ENCODE measurements at places on chromosomes 7 and 10.

DNA sequence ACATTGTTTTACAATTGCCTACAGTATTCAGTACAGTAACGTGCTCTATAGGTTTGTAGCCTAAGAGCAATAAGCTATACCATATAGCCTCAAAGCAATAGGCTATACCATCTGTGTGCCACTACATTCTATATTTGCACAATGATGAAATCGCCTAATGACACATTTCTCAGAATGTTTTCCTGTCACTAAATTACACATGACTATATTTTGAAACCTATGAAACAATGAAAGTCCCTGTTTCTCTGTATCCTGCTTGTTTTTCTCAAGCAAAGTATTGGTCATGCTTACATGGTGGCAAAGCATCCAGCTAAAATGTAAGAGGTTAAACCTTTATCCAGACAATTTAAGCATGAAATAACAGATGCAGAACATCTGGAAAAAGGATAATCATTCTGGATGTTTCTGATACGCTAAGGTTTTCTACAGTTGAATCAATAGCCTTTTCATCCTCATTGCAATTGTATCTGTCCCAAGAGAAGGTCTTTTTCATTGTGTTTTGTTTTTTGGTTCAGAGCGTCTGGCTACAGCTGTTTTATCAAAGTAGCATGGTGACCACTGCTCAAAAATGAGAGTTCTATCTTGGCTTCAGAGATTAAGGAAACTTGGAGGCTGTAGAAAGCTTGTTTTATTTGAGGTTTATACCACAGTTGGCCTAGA is 81.7 kb downstream of the CSTF2T start:
- no peak for DNase-seq

- no peak for DNase-seq
Measured at GRCh38 chr10:16184906-16185305, 251.9 kb upstream of the PTER start.

GRCh38 chr7:91286432-91286831 is 22.2 kb downstream of the FZD1 start:
- DNase-seq = no peak

DNA sequence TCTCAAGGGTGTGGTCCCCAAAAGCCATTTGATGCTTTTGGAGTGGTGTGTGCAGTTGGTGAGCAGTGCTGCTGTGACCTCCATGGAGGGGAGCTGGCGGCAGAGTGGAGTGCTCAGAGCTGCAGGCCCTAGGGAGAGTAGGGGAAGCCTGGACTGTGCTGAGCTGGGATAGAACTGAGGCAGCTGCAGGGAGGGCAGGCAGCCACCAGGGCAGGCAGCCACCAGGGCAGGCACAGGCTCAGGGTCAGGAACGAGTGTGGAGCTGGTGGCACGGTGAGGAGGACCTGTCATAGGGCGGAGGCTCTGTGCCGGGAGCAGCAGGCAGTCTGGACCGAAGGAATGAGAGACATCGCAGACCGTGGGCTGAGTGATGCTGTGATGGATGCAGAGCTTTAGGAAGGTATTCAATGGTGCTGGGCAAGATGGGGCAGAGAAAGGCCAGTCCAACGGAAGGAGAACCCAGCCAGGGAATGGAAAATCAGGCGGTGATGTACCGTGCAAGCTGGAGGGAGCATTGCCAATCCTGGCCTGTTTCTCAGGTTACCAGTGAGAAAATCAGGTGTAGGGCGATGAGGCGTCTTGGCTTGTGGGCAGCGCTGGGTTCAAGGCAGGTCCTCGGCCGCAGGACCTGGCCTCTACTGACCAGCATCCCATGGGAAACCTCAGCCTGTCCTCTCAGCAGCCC is 152.6 kb downstream of the CAMK1D start:
- DNase-seq = no peak

GRCh38 chr7:30142710-30143109 is 7.9 kb downstream of the MTURN start:
- no peak for DNase-seq

- peak; percentile 92 for DNase-seq
Measured at GRCh38 chr7:130961128-130961601, 227.2 kb upstream of the KLF14 start.

- DNase-seq = no peak
Measured at GRCh38 chr10:16947069-16947468, 129.8 kb upstream of the RSU1 start.

DNA sequence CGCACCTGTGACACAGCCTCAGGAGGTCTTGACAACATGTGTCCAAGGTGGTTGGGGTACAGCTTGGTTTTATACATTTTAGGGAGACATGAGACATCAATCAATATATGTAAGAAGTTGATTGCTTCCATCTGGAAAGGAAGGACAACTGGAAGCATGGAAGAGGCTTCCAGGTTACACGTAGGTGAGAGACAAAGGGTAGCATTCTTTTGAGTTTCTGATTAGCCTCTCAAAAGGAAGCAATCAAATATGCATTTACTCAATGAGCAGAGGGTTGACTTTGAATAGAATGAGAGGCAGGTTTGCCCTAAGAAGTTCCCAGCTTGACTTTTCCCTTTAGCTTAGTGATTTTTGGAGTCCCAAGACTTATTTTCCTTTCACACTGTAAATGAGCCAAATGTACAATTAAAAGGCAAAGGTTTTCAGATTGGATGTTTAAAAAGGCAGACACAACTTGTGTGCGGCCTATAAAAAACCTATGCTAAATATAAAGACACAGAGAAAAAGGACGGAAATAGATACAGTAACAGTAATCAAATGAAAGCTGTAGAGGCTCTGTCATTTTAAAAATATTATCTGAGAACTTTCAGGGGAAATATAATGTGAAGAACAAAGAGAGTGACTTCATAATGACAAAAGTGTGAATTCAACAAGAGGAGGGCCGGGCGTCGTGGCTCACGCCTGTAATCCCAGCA is 65.7 kb upstream of the LANCL2 start:
- DNase-seq = no peak

DNA sequence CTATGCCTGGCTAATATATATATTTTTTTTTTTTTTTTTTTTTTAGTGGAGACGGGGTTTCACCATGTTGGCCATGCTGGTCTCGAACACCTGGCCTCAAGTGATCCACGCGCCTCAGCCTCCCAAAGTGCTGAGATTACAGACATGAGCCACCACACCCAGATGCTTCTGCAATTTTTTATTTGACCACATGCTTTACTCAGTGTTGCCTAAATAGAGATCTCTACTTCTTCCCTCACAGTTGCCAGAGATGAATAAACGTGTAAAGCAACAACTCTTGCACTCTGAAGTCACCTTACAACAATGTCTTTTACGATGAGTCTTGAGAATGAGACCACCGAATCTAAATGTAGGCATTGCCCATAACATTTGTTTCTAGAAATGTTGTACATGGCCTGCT is 107.9 kb upstream of the FRMD4A start:
- no peak for DNase-seq

DNA sequence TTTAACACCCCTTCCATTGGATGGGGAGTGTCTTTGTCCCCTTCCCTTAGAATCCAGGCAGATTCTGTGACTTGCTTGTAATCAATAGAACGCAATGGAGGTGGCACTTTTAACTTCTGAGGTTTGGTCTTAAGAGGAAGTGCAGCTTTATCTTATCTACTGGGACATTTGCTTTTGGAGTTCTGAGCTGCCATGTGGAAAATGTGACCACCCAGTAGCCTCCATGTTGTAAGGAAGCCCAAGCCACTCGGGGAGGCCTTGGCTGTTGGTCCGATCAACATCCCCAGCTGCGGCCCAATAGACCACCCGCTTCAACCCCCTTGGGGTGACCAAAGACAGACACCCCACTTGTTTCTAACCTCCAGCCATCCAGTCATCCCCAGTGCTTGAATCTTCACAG is 86.3 kb upstream of the FAM171A1 start:
- no peak for DNase-seq

DNA sequence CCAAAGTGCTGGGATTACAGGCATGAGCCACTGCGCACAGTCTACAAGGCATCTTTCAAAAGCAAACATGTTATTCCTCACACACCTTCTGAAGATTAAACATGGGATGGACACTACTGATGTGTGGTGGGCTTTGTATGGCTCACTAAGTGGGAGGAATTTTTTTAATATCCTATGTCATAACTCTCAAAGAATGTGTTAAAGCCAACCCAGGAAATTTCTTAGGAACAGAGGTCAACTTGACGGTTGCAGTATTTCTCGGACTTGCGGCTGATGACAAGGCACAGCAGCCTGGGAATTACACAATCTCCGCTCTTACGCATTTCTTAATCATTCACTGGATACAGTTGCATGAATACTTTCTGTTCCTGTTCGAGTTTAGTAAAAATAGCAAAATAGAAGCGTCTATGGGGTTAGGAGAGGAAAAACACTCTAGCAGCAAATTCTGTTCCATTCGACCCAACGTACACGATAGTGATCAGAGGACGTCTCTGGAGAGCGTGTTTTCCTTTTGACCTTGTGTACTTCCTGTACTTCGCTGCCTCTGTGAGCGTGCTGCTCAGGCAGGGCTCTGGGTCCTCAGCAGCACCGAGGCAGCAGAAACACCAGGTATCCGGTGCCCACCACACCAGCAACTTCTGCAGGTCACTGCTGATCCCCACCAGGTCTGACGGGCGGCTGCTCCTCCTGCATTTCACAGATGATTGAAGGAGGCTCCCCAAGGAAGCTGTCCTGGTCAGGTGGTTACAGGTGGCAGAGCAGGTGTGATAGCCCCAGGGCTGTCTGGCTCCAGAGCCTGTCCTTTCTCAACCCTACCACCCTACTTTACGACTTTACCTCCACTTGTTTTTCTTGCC is 26.4 kb upstream of the SRGN start:
- peak; percentile 96 for DNase-seq

- no peak for DNase-seq
Measured at GRCh38 chr10:61754587-61755550, 92.1 kb downstream of the CABCOCO1 start.

- no peak for DNase-seq
Measured at GRCh38 chr10:132178672-132179545, 7.8 kb upstream of the DPYSL4 start.

GRCh38 chr10:63583909-63584724 is 62.9 kb downstream of the REEP3 start:
- no peak for DNase-seq

- no peak for DNase-seq
Measured at GRCh38 chr7:129843365-129843898, 109.3 kb downstream of the UBE2H start.

- DNase-seq = no peak
Measured at GRCh38 chr10:5321273-5321672, 43.5 kb upstream of the UCN3 start.

DNA sequence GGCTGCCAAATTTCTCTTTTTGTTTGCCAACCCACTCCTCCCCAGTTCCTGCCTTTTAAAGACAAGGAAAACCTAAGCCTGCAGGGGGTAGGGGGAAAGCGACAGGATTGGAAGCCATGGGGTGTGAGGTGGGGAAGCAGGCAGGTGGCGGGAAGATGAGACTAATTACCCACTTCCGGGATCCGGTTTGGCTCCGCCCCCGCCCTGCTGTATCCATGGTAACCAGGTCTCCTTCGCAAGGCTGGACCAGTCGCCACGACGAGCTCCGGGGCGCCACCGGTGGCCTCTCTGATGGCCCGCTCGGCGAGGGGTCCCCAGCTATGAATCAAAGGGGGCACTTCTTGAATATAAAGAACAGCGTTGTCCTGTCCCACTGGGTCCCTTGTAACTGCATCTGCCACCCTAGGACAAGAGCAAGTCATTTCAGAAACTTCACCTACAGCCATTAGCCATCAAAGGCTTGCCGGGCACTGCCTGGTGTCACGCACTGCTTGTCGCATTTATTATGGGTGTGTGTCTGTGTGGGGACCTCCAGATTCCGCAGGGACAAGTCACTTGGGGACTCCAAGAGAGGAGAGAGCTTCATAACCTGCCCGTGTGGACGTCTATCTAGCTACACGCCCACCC is 55.4 kb upstream of the LMTK2 start:
- no peak for DNase-seq

All from CD14-positive monocyte (primary cell).